ENCODE measurements at places on chromosomes 1 and 21. TPM values are rescaled to one million over a fixed set of nuclear protein-coding genes. Genes with fewer than 3 reads are reported as not detected.
A peak's percentile ranks its signal among the peaks of the same experiment; 100 is the strongest.

DNA sequence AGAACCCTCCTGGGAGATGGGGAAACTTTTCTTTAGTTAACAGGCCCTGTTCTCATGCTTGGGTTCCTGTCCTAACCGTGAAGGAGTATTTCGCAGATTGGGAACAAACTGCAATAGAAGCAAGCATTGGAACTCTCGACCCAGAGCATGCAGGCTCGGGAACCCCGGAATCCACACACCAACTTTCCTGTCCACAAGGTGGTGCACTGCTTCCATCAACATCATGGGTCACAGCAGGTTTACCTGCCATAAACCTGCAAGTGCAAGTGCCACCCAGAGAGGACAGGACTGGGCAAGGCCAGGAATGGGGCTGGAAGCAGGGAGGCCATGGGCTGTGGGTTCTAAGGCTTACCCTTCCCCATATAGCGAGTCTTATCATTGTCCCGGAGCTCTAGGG is 6.9 kb downstream of the ENO1 start:
- DNase-seq = no peak

GRCh38 chr21:26795866-26796329 is 49.3 kb downstream of the ADAMTS1 start:
- DNase-seq = peak; percentile 86

CFHR5 gene
- not detected for total RNA-seq

DNA sequence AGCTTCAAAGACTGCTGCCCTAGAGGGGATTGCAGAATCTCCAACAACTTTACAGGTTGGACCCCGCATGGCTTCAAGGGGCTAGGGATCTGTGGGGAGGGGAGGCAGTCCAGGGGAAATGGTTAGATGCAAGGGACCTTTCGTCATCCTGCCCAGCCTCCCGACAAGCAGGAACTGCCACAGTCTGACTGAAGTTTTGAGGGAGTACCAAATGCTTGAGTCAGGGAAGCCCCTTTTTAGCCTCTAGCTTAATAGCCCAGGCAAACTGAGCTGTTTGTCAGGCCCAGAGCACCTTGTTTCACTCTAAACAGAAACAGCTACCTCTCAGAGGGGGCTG is 1.1 kb downstream of the TOR3A start:
- DNase-seq = no peak

SPATA1 gene
- 0.93 TPM for total RNA-seq

CRNN gene
- total RNA-seq = not detected

IL10 gene
- not detected for total RNA-seq

PAQR6 gene
- 0.13 TPM for total RNA-seq

GRCh38 chr1:115184951-115185331 is 95.6 kb upstream of the TSPAN2 start:
- no peak for DNase-seq

PLEKHA6 gene
- not detected for total RNA-seq

All from SK-MEL-5 (cell line).